T follicular helper cell (primary cell): ENCODE measurements at places on chromosomes 13 and 19.

DNA sequence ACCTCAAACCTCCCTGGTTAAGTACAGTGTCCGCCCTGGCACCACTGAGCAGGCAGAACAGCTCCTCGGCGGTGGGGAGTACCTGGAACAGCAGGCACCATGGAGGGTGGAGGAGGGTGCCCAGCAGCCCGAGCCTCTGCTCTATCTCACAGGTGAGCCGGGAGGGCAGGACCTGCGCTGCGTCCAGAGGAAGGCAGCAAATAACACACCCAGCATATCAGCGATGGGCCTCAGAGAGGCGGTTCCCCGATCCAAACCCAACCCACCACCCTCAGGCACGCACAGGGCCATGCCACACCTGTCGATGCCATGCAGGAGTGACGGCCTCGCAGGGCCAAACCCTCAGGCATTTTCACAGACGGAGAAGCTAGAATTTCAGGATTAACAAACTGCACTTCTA lies 11.8 kb downstream of the PEPD start:
- DNase-seq = no peak

DNA sequence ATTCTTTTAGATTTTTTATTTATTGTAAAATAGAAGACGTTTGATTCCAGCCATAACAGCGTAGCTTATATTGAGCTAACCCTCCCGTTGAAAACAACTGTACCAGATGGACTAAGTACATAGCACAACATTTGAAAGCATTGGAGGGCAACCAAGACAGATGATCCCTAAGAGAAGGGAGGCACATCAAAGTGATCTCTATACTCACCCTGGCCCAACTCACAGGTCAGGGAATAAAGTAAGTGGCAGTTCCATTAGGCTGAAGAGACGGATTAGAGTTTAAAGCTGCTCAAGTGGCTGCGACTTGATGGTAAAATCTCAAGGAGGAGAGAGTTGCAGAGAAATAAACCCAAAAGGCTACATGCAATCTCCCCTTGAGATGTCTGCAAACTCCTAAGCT lies 65.1 kb upstream of the ITM2B start:
- DNase-seq = no peak

DNA sequence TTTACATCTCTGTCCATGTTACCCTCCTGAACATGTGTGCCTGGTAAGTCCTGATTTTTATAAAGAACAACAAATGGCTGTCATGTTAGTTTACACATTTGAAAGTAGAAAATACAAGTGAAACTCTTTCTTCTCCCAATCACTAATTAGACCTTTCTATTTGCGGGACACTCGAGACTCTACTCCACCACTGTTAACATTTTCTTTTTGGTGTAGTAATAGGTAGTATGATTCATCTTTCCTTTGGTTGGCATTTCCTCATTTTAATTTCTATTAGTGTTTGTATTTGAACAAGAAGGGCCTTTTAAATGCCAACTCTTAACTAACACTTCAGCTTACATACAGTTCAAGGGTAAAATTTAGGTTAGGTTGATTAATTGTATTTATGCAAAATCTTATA lies 371.1 kb downstream of the PCDH9 start:
- no peak for DNase-seq

DNA sequence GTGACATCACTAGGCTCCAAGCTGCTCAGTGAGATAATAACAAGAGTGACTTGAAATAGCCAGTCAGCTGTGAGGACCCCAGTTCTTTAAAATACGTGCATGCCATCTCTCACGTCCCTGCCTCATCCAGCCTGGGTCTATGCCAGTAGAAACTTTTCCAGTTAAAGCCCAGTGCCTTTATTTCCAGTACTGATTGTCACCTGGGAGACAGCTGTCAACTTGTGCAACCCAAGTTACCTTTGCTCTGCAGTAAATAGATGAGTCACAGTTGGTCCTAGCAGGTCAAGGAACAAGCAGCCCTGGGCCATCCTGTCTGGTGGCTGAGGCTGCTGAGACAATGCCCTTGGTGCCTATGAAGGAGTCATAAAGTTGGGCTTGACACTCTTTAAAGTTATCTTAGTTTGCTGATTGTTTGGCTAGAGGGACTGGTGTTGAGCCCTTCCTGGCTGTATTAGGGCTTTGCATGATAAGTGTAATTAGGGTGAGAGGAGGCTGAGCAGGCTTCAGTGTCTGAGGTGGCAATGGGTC lies 228.7 kb downstream of the LACC1 start:
- no peak for DNase-seq

DNA sequence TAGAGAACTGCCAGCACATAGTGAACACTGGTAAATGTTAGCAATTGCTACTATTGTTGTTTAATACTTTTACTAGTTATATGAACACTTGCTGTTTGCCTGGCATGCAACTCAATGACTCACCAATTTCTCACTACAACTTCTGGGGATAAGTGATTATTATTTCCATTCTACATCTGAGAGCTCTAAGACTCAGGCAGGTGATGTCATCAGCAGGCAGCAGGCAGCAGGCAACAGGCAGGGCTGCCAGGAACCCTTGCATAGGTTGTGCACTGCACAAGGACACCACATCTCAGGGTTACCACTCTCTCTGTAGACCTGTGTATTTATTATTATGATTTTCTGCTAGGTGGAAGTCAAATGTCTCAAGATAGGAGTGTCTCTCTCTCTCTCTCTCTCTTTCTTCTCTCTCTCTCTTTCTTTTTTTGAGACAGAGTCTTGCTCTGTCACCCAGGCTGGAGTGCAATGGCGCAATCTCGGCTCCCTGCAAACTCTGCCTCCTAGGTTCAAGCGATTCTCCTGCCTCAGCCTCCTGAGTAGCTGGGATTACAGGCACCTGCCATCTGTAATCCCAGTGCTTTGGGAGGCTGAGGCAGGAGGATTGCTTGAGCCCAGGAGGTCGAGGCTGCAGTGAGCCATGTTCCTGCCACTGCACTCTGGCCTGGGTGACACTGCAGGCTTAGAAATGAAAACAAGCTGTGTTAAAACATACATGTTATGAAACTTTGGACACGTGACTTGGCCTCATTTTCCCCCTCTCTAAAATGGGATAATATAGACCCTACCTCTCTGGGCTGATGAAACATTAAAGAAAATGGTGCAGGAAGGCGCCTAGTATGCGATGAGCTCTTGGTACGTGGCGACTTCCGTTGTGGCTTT lies 22.7 kb downstream of the HPN start:
- DNase-seq = no peak

DNA sequence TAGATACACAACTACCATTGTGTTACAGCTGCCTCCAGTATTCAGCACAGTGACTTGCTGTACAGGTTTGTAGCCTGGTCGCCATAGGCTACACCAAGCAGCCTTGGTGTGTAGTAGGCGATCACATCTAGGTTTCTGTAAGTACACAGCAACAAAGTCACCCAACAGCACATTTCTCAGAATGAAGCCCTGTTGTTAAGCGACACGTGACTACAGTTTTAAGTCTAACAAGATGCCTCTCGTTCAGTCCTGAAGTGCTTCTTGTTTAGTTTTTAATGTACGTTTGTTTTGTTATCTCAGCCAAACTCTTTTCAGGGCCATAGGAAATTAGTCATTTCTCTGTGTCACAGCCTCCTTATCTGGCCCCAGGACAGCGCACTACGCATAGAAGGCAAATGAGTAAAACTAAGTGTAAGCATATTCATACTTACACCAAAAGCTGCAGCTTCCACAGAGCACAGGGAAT lies 50.0 kb upstream of the GPR183 start:
- DNase-seq = peak; percentile 40

DNA sequence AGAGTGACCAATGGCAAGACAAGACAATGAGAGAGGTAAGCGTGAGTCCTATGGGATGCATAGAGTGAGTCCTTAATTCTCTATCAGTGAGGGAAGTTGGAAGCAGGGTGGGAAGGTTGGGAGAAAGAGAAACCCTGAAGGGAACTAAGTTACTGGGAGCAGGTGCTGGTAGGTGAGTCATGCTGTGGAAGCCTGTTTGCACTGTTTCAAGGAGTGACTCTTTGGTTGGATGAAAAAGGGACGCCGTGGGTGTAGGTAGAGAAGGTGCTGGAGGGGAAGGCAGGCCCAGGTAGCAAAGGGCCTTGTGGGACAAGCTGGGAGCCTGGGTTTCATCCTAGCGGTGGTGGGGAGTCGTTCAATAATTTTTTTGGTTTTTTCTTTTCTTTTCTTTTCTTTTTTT lies 21.9 kb downstream of the IGFL1 start:
- no peak for DNase-seq

DNA sequence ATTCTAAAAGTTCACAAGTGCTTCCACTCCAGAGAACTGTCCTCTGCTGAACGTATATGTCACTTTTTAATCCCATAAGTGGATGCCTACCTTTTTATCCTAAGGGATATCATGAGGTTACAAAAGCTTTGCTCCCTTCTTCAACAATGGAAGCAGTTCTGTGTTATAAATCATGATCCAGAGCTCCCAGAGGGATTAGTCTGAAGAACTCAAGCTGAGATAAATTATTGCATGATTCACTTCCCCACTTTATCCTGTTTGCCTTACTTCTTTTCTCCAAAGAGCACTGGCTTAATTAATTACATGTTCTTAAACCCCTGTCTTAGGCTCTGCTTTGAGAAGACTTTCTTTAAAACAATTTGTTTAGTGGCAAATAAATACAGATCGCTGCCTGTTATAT lies 246.7 kb downstream of the PCDH17 start:
- DNase-seq = no peak

- no peak for DNase-seq
These were observed 1.4 kb downstream of the ZNF575 start for GRCh38 chr19:43534305-43534815.

DNA sequence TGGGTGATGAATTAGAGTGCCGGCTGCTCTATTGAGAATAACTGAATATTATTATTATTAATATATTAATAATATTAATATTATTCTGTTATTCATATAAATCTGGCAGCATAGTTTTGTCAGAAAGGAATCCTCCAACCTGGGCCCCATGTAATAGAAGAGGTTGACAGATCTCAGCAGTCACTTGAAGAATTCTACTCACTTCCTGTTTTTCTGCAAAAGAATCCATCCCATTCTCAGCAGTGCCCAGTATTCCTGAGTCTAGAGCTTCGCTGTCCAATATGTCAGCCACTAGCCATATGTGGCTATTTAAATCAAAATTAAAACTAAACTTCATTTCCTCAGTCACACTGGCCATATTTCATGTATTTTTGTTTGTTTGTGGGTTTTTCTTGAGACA lies 72.4 kb upstream of the USPL1 start:
- no peak for DNase-seq

GRCh38 chr19:16118489-16119033 lies 6.9 kb downstream of the RAB8A start:
- DNase-seq = no peak

DNA sequence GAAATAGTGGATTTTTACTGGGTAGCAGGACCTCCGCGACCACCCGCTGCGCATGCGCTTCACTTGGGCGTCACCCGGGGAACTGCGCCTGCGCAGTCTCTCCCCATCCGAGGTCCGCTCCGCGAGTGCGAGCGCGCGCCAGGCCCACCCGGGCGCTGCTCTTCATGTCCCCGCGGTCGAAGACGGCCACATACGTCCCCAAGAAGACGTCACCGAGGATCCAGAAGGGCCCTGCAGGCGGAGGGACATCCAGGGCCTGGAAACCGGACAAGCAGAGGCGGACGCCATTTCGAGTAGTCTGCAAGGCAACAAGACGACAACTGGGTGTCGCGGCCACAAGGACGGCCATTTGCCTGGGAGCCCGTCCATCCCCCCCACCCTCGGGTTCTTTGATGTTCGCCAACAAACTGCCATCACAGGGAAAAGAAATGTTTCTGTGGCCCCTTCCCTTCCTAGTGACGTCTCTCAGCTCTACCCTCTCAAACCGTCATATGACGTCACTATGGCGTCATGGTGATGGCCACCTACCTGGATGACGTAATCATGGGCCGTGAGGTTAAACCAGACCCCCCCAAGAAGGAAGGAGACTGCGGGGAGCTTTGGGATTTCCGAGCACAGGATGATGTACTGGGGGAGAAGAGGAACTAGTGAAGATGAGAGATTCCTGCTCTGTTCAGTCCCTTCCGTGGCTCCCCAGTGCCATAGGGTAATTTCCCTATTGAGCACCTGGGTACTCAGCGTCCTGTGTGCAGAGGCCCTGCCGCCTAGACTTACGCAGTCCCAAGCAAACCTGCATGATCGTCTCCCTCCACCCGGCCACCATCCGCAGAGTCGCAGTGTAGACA lies 6.7 kb downstream of the NAPSA start:
- DNase-seq = peak; percentile 70

- DNase-seq = no peak
These were observed 34.0 kb downstream of the GARRE1 start for GRCh38 chr19:34288381-34288780.

DNA sequence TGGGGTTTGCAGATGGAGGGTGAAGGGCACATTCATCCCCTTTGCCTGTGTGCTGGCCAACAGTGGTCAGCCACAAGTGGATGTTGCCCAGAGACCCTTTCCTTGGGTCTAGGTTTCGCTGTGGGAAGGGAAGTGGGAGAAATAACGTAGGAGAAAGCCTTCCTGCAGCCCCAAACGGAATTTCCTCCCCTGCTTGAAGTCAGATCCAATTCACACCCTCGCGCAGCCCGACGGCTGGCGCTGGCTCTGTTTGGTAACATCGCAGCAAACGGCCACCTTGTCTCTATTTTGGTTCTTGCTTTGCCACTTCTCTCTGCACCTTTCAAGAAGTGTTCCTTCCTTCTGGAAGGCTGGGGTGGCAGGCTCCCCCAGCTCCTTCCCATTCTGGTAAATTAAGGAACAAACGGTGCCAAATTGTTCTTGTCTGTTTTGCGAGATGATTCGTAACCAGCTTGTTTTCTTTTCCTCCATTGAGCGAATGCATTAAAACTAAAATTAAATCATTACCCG lies 45.4 kb downstream of the CHST8 start:
- DNase-seq = no peak

DNA sequence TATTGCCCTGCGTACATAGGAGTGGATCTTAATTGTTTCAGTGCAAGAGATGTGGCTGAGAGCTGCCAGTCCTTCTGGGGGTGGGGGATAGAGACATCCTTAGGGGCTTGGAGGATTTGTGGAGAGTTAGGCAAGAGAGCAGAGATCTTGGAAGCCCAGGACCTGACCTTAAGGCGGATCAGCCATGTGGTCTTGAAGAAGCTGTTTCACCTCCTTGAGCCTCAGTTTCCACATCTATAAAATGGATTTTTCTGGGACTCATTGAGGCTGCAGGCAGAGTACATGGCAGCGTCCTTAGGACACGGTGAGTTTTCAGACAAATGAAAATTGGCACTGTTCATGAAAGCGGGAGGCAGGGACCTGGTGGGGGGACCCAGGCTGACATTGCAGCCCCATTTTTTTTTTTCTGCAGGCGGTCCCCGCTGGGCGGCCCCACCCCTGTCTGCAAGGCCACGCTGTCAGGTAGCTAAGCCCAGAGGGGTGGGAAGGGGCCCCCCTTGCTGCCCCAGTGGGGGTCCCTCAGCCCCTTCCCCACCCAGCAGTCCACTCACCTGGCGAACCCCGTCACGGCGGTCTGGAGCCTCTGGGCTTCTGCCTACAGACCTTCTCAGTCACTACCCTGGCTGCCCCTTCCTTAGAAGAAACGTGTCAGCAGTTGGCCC lies 30.0 kb downstream of the PDE4A start:
- DNase-seq = no peak

DNA sequence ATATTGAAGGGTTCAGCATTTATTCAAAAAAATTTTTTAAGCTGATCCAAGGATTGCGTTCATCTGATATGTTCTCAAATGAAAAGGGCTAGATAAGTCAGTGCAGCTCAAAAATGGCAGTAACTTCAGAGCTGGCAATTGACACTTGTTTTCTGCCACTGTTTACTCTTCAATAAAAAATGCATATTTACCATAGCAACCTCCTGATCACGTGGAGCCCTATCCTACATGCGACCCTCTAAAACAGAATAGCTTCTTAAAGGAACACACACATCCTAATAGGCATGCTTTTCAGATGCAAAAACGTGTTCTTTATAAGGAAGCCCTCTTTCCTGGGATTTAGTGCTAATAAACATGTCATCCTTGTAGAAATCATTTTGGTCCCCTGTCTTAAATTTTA lies 150.2 kb downstream of the ZNF536 start:
- no peak for DNase-seq
